Activated CD4-positive, alpha-beta T cell treated with anti-CD3 and anti-CD28 coated beads, Interleukin-2, amount 10 ng/mL, durations not matched to agents 7 days and 5 days (primary cell): ENCODE measurements at places on chromosomes 4 and X.

DNA sequence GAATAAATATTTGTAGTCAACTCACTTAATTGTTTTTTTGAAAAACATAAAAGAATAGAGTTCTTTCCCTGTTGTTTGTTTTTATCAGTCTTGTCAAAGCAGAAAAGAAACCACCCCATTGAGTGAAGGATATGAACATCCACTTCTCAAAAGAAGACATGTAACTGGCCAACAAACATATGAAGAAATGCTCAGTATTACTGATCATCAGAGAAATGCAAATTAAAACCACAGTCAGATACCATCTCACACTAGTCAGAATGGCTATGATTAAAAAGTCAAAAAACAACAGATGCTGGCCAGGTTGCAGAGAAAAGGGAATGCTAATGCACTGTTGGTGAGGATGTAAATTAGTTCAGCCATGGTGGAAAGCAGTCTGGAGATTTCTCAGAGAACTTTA lies 326.1 kb upstream of the EMCN start:
- H3K4me1 ChIP-seq: no peaks in the 10 kb centered on the region
- no peak overlapping the region for H3K27ac ChIP-seq
- H3K27me3 ChIP-seq: no peaks in the 10 kb centered on the region
- no peak overlapping the region for H3K4me3 ChIP-seq
- no peak for DNase-seq

DNA sequence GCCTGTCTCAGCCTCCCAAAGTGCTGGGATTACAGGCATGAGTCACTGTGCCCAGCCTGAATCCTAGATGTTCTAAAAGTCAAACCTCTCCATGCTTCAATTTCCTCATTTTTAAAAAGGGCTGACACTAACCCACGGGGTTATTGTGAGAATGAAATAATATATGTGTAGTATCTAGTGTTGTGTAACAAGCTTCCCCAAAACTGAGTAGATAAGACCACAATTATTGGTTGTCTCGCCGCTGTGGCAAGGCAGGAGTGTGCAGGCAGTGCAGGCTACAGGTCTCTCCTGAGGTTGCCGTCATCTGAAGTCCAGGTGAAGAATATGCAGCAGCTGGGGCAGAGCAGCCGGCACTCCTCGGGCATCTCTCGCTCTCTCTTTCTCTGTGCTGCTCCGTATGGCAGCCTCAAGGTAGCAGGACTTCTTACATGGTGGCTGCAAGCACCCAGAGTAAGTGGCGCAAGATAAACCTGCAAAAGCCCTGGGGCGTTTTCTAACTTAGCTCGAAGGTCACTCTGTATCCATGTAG lies 30.9 kb downstream of the RAB33B start:
- H3K36me3 ChIP-seq: no peaks in the 10 kb centered on the region
- no peak overlapping the region for H3K27ac ChIP-seq
- no peaks in the 10 kb centered on the region for H3K27me3 ChIP-seq
- H3K4me1 ChIP-seq: no peaks in the 10 kb centered on the region

GRCh38 chr4:133147286-133147821 lies 1.7 kb upstream of the PCDH10 start:
- peak overlapping the region; percentile 34 for H3K4me3 ChIP-seq
- no peak overlapping the region for H3K27ac ChIP-seq

DNA sequence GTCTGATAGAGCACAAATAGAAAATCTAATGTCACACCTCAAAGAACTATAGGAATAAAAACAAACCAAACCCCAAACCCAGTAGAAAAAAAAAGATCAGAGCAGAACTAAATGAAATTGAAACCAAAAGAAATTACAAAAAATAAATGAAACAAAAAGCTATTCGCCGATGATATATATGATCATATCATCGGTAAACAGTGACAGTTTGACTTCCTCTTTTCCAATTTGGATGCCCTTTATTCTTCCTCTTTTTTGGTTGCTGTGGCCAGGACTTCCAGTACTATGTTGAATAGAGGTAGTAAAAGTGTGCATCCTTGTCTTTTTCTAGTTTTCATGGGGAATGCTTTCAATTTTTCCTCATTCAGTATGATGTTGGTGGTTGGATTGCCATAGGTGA lies 215.3 kb upstream of the AR start:
- H3K4me3 ChIP-seq: no peak overlapping the region
- H3K27ac ChIP-seq: no peak overlapping the region
- no peaks in the 10 kb centered on the region for H3K27me3 ChIP-seq
